Stimulated activated CD8-positive, alpha-beta memory T cell treated with anti-CD3 and anti-CD28 coated beads, Interleukin-4, amount 100 ng/mL, for 1 hour (primary cell): ENCODE measurements at places on chromosomes 2 and 18.

GRCh38 chr2:73983322-73984202 is 1.1 kb upstream of the TET3 start:
- no peak for DNase-seq

- DNase-seq, result no peak
Measured at GRCh38 chr2:40037303-40037702, 258.2 kb upstream of the THUMPD2 start.

- no peak for DNase-seq
Measured at GRCh38 chr2:146228466-146229058, 1616.3 kb upstream of the ACVR2A start.

GRCh38 chr2:166239548-166239947 is 111.7 kb upstream of the SCN1A start:
- DNase-seq, result no peak

DNA sequence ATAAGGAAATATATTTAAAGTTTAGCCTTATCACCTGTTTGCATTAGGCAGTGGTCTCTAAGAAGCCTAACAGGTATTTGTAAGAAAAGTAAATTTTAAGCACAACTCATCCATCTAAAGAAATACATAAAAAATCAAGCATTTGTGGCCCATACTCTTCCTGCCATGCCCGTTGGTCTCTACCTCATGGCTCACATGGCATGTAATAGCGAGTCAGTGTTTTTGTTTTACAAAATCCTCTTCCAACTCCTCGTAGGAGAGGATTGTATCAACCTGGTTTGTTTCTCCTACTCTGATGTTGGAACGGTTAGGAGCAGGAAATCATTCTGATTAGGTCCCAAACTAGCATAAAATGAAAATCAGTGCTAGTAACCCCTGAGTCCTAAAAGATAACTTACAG is 91.8 kb downstream of the FMNL2 start:
- DNase-seq, result no peak
